ENCODE measurements at places on chromosomes 12 and 14.
A peak's percentile ranks its signal among the peaks of the same experiment; 100 is the strongest.

- DNase-seq: no peak
Measured at GRCh38 chr14:104425763-104426646, 153.6 kb upstream of the C14orf180 start.

DNA sequence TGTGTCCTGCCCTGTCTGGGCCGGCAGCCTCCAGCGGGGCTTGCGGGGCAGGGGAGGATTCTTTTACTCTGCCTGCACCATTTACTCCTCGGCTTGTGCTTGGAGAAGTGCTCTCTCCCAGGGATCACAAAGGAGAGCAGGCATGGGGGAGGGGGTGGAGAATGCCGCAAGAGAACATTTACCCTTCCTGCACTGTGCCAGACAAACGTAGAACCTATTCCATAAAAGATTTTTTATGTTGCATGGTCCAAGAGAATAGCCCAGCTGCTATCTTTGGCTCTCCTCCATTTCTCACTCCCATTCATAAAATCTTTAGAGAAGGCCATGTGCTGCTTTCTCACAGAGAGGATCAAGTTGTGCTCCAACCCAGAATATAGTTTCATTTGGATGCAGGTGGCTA is 159.4 kb downstream of the SPTSSA start:
- DNase-seq: no peak

DNA sequence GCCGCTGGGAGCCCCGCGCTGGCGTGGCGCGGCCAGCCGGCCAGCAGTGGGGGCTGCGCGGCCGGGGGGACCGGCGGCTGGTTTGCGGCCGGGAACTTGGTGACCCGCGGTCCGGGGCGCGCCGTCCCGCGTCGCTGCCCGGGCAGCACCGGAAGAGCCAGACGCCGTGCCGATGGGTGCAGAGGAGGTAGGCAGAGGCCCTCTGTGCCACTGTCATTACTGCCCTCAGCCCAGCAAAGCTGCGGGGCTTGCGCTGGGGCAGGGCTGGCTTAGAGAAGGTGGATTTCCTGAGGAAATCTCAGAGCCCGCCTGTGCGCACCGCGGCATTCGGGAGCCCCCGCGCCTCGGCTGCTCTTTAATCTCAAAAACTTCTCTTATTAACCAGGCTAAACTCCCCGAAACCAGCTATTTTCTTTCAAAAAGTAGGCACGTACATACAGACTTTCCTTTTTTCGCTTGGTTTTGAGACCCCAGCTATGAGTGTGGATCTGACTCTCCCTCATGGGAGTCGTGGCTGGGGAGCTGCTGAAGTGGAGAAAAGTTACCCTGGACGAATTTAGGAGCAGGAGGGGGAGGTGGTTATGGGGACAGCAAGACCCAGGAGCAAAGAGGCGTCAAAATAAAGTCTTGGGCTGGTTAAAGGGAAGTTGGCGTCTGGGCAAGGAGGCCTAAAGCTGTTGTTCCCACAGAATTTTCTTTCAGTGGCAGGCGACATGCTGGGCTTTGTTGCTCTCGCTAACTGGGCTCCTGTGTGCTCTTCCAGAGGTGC is 802 bp downstream of the SUSD6 start:
- DNase-seq: no peak

GRCh38 chr12:49017891-49018260 is 700 bp downstream of the PRKAG1 start:
- peak; percentile 8 for DNase-seq

Measured in NCI-H510A (cell line).